ENCODE measurements at places on chromosomes 5 and 9.

- no peak for DNase-seq
Observed at GRCh38 chr5:111999286-111999685, 242.3 kb upstream of the NREP start.

DNA sequence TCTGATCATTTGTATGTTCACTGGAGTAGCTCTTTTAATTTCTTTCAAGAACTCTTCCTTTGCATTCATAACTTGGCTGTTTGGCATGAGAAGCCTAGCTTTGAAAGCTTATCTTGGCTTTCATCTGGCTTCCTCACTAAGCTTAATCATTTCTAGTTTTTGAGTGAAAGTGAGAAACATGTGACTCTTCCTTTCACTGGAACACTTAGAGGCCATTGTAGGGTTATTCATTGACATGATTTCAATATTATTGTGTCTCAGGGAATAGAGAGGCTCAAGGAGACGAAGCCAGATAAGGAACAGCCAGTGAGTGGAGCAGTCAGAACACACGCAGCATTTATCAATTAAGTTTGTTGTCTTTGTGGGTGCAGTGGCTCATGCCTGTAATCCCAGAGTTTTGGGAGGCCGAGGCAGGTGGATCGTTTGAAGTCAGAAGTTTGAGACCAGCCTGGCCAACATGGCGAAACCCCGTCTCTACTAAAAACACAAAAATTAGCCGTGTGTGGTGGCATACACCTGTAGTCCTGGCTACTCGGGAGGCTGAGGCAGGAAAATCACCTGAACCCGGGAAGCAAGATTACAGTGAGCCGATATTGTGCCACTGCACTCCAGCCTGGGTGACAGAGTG lies 98.3 kb downstream of the UGCG start:
- no peak for DNase-seq

- DNase-seq = no peak
Observed at GRCh38 chr5:74167206-74167929, 473.2 kb downstream of the ENC1 start.

DNA sequence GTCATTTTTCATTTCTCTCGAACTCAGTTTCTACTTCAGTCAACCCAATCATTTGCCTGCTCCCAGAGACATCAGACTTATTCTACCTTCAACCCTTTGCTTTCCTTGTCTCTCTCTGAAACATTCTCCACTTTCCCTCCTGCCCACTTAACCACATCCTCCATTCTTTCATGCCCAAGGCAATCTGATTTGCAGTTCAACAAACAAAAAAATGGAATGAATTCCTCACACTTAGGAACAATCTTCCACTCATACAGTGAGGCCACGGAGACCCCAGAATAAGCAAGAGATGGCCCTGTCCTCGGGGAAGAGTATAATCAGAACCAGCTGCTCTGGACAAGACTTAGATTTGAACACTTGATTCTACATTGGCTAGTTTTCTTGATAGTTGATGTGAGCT lies 180.5 kb downstream of the RFK start:
- DNase-seq = no peak

DNA sequence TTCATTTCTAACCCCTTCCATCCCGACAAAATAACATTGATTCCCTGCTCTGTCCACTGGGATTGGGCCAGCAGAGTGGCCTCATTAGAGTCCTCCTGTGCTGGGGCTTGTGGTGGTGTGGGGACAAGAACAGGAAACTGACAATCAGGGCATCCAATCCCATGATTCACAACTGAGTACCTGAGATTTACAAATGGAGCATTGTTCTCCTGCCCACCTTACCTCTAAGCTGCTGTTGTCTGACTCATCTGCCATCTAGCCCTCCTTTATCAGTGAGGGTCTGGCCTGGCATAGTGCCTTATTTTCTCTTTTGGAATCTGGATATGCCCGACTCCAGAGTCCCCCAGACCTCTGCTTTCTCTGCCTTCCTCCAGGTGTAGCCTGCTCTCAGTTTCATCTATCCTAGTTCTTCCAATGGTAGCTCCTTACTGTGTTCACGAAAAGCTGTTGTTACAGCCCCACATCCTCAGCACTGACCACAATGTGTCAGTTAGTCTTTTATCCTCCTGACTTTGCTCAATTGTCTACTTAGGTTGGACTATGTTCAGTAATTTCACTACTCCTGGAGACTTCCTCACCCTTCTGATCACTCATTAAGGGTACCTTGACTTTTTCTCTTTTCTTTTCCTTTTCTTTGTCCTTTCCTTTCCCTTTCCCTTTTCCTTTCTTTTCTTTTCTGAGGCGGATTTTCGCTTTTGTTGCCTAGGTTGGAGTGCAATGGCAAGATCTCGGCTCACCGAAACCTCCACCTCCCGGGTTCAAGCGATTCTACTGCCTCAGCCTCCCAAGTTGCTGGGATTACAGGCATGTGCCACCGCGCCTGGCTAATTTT lies 13.4 kb downstream of the WNT8A start:
- no peak for DNase-seq

Measured in activated naive CD8-positive, alpha-beta T cell treated with anti-CD3 and anti-CD28 coated beads, Interleukin-2, amount 50 U/mL, for 16 hours (primary cell).